Activated naive CD4-positive, alpha-beta T cell treated with anti-CD3 and anti-CD28 coated beads for 36 hours (primary cell): ENCODE measurements at places on chromosomes 3 and 15. TPM values are rescaled to one million over a fixed set of nuclear protein-coding genes. Genes with fewer than 3 reads are reported as not detected.

- no peak overlapping the region for H3K27ac ChIP-seq
- DNase-seq, result no peak
- peaks cover 6% of the 10 kb centered on the region for H3K27me3 ChIP-seq
- no peaks in the 10 kb centered on the region for H3K36me3 ChIP-seq
- H3K4me1 ChIP-seq, result peaks cover 3% of the 10 kb centered on the region
Observed at GRCh38 chr15:57301307-57301706, 75.0 kb upstream of the CGNL1 start.

DNA sequence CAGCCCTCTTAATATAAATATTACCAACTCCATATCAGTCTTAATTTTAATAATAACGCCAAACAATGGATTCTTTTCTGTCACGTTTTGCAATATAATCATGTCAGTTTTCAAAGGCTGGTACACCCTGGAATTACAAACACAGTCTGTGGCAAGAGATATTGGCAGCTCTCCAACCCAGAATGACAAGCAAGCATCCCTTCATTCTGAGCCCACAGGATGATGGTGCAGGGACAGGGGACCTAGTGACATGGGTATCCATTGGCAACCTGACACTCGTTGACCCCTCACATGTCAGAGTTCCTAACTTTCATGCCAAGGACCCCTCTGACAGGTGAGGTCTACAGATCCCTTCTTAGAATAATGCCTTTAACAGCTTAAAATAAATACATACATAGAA, 154.5 kb upstream of the TSC22D2 start:
- H3K36me3 ChIP-seq, result no peaks in the 10 kb centered on the region
- no peaks in the 10 kb centered on the region for H3K4me1 ChIP-seq
- DNase-seq, result no peak
- no peaks in the 10 kb centered on the region for H3K27me3 ChIP-seq
- no peak overlapping the region for H3K4me3 ChIP-seq
- H3K27ac ChIP-seq, result no peak overlapping the region

- H3K36me3 ChIP-seq, result peaks cover 4% of the 10 kb centered on the region
- peaks cover 47% of the 10 kb centered on the region for H3K4me1 ChIP-seq
- H3K4me3 ChIP-seq, result no peak overlapping the region
- no peak for DNase-seq
- no peak overlapping the region for H3K27ac ChIP-seq
Observed at GRCh38 chr3:188435266-188435665, 281.3 kb downstream of the LPP start.

DNA sequence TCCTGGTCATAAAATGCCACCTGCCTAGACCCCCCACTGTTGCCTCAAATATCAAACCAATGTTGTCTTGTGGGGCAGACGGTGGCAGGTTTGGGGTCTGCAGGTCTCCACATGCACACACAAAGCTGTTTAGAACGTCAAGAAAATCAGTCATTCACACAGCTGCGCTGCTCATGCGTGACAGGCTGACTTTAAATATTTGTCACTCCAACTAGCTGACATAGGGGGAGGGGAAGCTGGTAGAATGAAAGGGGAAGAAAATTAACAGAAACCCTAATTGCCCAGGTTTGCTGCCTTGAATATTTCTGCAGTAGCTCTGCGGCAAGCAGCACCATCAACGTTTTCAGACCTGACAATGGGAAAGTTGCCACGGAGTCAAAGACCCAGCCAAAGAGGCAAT, 201.8 kb downstream of the ABHD5 start:
- DNase-seq, result no peak
- no peaks in the 10 kb centered on the region for H3K36me3 ChIP-seq
- H3K4me1 ChIP-seq, result peaks cover 9% of the 10 kb centered on the region
- H3K27ac ChIP-seq, result no peak overlapping the region
- H3K4me3 ChIP-seq, result no peak overlapping the region
- peaks cover 44% of the 10 kb centered on the region for H3K27me3 ChIP-seq

Gene GOLGA6L7
- total RNA-seq, result not detected

Gene CYP1A1
- total RNA-seq, result 0.12 TPM

Gene SLC12A1
- not detected for total RNA-seq

Gene FETUB
- not detected for total RNA-seq

Gene SLCO3A1
- 3.3 TPM for total RNA-seq
